Fibroblast of the aortic adventitia (primary cell): ENCODE measurements at places on chromosomes 1 and 21. TPM values are rescaled to one million over a fixed set of nuclear protein-coding genes. Genes with fewer than 3 reads are reported as not detected.
A peak's percentile ranks its signal among the peaks of the same experiment; 100 is the strongest.

- no peak for DNase-seq
Measured at GRCh38 chr1:7644961-7645750, 125.9 kb upstream of the VAMP3 start.

DNA sequence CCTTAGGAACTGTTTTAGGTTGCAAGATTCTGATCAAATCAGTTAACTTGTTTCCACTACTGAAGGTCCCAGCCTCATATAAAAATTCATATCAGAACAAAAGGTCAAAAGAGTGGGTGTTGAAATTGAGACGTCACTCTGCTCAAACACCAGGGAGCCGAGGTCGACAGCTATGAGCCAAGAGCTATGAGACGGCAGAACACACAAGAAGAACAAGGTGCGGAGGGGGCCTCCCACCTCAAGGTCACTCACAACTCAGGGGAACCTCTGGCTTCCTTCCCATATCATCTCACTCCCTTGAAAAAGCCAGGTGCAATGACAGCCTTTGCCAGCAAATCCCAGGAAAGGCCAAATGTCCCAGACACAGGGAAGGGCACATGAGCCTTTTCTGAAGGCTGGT is 749 bp downstream of the SEC16B start:
- DNase-seq, result no peak

DNA sequence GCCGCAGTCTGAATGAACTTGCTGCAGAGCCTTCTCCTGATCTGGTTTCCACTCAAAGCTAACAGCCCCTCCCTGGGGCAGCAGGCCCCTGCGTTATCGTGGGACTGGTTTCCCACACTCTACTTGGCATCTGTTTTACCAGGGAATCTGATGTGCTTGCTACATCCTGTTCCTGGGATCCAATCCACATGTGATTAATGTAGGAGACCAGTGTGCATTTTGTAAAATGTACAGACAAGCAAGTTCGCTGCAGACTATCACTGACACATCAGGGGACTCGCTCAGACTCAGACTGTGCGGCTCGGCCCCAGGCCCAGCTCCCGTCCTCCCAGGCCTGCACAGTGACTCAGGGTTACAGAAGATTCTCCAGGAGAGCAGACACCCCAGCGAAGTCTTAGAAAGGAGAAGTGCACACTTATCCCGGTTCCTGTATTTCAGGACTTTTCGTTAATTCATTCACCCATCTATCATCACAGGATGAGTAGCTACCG is 340.1 kb downstream of the MATN1 start:
- DNase-seq, result no peak

DNA sequence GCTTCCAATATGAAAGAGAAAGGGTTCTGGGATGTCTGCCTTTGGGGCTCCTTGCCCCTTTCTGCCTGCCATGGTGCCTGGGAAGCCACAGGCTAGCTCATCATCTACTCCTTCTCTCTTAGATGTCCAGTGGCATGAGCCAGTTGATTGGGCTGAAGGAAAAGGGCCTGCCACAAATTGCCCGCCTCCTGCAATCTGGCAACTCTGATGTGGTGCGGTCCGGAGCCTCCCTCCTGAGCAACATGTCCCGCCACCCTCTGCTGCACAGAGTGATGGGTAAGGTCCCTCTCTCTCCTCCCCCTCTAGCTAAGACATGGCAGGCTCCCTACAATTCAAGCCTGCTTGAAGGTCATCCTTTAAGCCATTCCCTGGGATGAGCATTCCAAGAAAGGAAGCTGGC is 41.0 kb downstream of the PKP1 start:
- DNase-seq, result no peak

DNA sequence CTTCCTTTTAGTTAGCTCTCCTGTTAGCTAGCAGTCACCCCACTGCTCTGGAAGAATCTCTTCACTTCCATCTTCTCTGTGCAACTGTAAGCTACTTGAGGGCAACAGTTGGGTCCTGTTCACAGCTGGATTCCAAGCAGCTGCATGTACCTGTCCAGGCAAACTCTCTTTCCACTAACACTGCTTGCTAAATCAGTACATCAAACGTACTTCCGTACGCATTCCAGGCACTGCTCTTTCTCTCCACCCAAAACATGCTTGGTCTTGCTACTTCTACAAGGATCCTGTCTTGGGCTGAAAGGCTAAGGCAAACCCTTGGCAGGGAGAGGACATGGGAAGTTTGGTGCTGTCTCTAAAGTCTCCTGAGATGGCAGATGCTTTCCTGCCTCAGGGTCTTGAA is 139.2 kb upstream of the CACNA1E start:
- DNase-seq, result no peak

The CR1L gene
- not detected in 2 replicates for total RNA-seq

DNA sequence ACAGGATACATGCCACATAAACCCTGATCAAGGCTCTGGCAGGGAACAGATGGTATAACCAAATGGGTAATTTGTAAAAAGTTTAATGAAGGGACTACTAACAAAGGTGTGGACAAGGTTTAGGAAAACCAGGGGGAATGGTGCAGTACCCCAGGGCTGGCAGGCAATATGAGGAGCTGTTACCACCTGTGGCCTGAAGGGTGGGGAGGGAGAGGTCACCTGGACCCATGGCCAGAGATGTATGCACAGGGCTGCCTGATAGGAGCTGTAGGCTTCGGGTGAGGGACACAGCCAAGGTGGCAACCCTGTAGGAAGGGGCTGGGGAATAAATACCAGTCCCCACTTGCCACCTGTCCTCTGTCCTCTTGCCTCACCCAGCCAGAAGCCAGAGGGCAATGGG is 51.4 kb upstream of the ID3 start:
- DNase-seq, result no peak

- DNase-seq, result no peak
Measured at GRCh38 chr1:78054559-78054958, 8.8 kb downstream of the GIPC2 start.

DNA sequence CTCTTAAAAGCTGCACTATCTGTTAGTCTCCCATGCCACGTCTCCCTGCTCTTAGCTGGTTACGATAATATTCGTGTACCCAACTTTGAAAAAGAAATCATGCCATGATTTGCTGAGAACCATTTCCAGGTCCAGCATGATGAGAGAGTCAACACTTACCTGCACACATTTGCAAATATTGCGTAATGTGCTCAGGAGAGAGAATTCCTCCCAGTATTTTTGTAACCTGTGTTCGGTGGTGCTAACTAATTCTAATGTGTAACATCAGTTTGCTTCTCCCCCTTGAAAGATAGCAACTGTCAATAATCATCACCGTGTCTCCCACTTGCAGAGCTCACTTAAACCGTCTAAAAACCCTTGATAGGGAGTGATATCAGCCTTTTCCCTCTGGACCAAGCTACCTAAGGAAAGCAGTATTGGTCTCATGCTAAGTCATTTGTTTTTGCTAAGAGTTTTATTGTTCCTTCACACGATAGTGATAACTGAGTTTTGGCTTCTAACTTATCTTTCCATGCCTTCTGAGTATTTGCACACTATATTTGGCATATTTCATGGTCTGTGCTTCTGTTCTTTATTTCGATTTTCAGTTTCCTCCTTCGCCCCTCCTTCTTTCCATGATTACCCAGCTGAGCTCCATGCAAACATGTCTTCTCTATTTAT is 61.1 kb upstream of the IRF2BP2 start:
- DNase-seq, result peak; percentile 77

DNA sequence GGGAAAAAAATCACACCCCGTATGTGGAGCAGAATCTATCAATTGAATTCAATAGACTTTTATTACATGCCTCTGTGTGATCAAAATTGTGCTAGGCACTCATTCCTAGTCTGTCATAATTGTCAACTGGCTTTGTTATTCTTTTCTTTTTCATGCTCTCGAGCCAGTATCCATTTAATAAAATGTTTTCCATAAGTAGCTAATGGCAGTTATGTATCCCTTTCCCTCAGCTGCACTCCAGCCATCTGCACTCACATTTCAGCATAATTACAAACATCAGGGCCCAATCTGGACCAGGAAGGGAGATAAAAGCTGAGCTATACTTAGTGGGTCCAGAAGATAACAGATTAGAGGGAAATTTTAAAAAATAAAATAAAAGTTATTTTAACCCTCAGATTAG is 15.9 kb downstream of the RGS5 start:
- DNase-seq, result no peak

- DNase-seq, result no peak
Measured at GRCh38 chr1:14845851-14846250, 247.4 kb downstream of the KAZN start.

- no peak for DNase-seq
Measured at GRCh38 chr1:209609041-209609790, 25.7 kb downstream of the CAMK1G start.

- no peak for DNase-seq
Measured at GRCh38 chr1:7313081-7313546, 458.0 kb upstream of the VAMP3 start.

GRCh38 chr21:32508558-32508957 is 76.8 kb downstream of the TCP10L start:
- DNase-seq, result no peak

- DNase-seq, result no peak
Measured at GRCh38 chr1:79969886-79970285, 963.4 kb upstream of the ADGRL4 start.

The ABCG1 gene
- total RNA-seq, result 0.08 and 0.09 TPM in 2 replicates

GRCh38 chr1:230976825-230977747 is 1.6 kb downstream of the TTC13 start:
- DNase-seq, result no peak

DNA sequence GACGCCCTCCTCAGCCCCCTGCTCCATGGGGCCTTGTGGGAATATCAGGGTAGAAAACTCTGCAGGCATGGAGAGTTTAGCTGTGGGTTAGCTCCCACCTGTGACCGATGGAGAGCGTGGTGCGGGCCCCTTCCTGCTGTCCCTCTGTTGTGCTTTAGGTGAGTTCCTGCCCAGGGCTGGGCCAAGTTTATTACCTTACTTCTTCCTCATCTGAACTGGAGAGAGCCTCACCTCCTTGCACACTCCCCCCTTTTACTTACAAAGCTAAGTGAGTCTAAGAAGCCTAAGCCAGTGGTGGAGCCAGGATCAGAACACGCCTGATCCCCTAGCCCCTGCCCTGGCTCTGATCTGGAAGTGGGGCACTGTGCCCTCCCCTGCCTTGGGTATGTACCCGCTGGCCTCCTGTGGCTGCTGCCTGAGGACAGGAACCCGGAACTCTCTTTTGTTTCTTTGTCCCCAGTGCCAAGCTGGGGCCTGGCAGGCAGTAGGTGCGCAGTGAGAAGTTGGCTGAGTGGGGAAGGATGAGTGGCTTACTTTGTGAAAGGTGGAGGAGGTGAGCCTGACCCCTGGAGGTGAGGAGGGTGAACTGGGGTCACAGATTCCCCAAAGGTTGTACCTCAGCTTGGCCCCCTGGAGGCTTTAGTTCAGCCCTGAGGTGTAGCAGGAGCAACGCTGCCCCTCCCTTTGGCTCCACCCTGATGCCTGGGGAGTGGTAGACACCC is 32.9 kb downstream of the ARHGEF10L start:
- no peak for DNase-seq

The SRSF10 gene
- total RNA-seq, result 86.4 and 127 TPM in 2 replicates

GRCh38 chr21:22174746-22175145 is 1176.5 kb downstream of the NCAM2 start:
- no peak for DNase-seq
